A549 treated with CpdA at 1 μM for 4 hours (cell line): ENCODE measurements at places on chromosomes 5 and 9. TPM values are rescaled to one million over a fixed set of nuclear protein-coding genes. Genes with fewer than 3 reads are reported as not detected.

Gene AK3
- total RNA-seq: 46.5 to 56.5 TPM (median 53.0 TPM) in 5 replicates

Gene NEK6
- 55.7 to 69.5 TPM (median 61.4 TPM) in 5 replicates for total RNA-seq

Gene ADAMTSL1
- 0.07 to 0.18 TPM (median 0.07 TPM) in 3 of 5 replicates, not detected in the others for total RNA-seq

Gene EQTN
- total RNA-seq: not detected in 5 replicates

Gene ENG
- 0.09 to 0.31 TPM (median 0.17 TPM) in 5 replicates for total RNA-seq

Gene ZFP2
- total RNA-seq: 0.03 to 0.07 TPM in 2 of 5 replicates, not detected in the others

Gene DBN1
- 54.2 to 72.8 TPM (median 63.0 TPM) in 5 replicates for total RNA-seq

Gene TLX3
- total RNA-seq: not detected in 5 replicates

Gene SV2C
- total RNA-seq: not detected in 5 replicates

Gene CCL19
- not detected in 5 replicates for total RNA-seq

Gene SLC23A1
- total RNA-seq: 0.70 to 1.6 TPM (median 1.3 TPM) in 5 replicates

Gene ADAMTS16
- total RNA-seq: 1.5 to 1.7 TPM (median 1.7 TPM) in 5 replicates

Gene TIMD4
- 0.91 to 1.9 TPM (median 1.6 TPM) in 5 replicates for total RNA-seq

Gene PCDHA12
- total RNA-seq: 2.5 to 2.9 TPM (median 2.5 TPM) in 5 replicates

Gene FCN2
- not detected in 5 replicates for total RNA-seq

Gene PRR16
- not detected in 5 replicates for total RNA-seq

Gene NTRK2
- total RNA-seq: 0.02 to 0.04 TPM (median 0.03 TPM) in 3 of 5 replicates, not detected in the others

Gene IFNA14
- not detected in 5 replicates for total RNA-seq

Gene PCDHB14
- total RNA-seq: 0.06 to 0.13 TPM (median 0.09 TPM) in 5 replicates

Gene UAP1L1
- total RNA-seq: 9.7 to 15.4 TPM (median 11.3 TPM) in 5 replicates

Gene SLC45A2
- total RNA-seq: 0.07 to 0.16 TPM in 2 of 5 replicates, not detected in the others

Gene SLCO6A1
- not detected in 5 replicates for total RNA-seq

Gene OR13C3
- total RNA-seq: not detected in 5 replicates

Gene PCDHB9
- total RNA-seq: 0.01 to 0.03 TPM in 2 of 5 replicates, not detected in the others

Gene PDZD2
- 0.03 to 0.09 TPM (median 0.07 TPM) in 5 replicates for total RNA-seq
